GM23248 (cell line): ENCODE measurements at places on chromosomes 1 and 21. TPM values are rescaled to one million over a fixed set of nuclear protein-coding genes. Genes with fewer than 3 reads are reported as not detected.
A peak's percentile ranks its signal among the peaks of the same experiment; 100 is the strongest.

GRCh38 chr1:113684153-113684541 lies 75.1 kb downstream of the PHTF1 start:
- peaks cover 17% of the 10 kb centered on the region for H3K4me1 ChIP-seq
- H3K27ac ChIP-seq = peak overlapping the region; percentile 51
- H3K4me3 ChIP-seq = no peak overlapping the region
- H3K36me3 ChIP-seq = no peaks in the 10 kb centered on the region

GRCh38 chr1:54220004-54220811 lies 20.2 kb downstream of the MRPL37 start:
- H3K27ac ChIP-seq = peak overlapping the region; percentile 83
- peak; percentile 76 for DNase-seq
- no peak overlapping the region for H3K4me3 ChIP-seq
- H3K4me1 ChIP-seq = peaks cover 19% of the 10 kb centered on the region

GRCh38 chr1:185257950-185258208 lies 59.2 kb downstream of the IVNS1ABP start:
- peak; percentile 66 for DNase-seq
- no peak overlapping the region for H3K27ac ChIP-seq
- H3K36me3 ChIP-seq = no peaks in the 10 kb centered on the region
- no peak overlapping the region for H3K4me3 ChIP-seq
- peaks cover 10% of the 10 kb centered on the region; the same call in 1 of the 2 replicates for H3K4me1 ChIP-seq
- H3K27me3 ChIP-seq = no peaks in the 10 kb centered on the region

DNA sequence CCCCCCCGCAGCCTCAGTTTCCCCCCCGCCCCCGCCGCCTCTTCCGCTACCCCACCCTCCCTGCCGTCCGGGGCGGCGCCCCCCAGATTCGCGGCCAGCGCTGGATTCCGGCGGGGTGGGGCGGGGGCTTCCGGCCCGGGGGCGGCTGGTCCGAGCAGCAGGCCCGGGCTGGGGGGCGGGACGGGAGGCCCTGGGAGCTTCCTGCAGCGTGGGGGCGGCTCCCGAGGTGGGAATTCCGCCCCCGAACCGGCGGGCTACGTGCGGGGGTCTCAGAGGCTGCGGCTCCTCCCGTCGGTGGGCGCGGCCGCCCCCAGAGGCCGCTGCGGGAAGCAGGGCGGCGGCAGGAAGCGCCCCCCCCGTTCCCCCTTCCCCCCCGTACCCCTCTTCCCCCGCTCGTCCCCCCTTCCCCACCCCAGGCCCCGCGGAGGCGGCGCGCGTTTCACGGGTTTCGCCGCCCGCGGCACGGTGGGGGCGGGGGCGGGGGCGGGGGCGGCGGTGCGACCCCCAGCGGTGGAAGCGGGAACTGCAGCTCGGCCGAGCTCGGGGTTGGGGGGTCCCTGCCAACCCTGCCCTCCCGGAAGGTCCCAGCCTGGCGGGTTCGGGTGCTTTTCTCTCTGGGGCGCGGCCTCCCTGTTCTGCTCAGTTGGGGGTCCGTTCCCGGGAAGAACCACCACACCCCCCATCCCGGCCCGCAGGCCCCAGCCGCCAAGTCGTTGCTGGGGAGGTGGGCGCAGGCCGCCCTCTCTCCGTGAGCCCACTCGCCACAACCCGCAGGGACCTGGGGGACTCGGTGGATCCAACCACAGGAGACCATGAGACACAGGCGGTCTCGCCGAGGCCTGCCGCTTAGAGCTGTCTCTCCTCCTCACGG lies 76.3 kb downstream of the MORN1 start:
- H3K4me3 ChIP-seq = peak overlapping the region; percentile 32
- H3K4me1 ChIP-seq = peaks cover 3% of the 10 kb centered on the region
- DNase-seq = peak; percentile 57
- H3K27ac ChIP-seq = no peak overlapping the region
- no peaks in the 10 kb centered on the region for H3K27me3 ChIP-seq

DNA sequence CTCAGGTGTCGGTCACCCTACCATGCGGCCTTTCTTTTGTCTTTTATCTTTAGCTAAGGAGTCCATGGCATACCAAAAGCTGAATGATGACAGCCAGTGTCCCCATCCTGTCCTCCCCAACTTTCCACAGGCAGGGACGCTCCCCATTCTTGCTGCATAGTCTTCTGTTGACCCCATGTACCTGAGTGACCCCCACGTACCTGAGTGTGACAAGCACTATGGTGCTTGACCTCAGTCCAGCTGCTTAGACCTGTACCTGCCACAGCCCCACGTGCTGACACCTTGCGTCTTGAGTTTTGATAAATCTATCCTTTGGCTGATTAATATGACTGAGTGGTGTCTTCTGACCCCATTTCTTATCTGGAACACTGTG lies 26.9 kb downstream of the SKI start:
- H3K4me3 ChIP-seq = no peak overlapping the region
- H3K27ac ChIP-seq = peak overlapping the region; percentile 73
- no peaks in the 10 kb centered on the region for H3K27me3 ChIP-seq
- no peak for DNase-seq
- H3K36me3 ChIP-seq = no peaks in the 10 kb centered on the region

DNA sequence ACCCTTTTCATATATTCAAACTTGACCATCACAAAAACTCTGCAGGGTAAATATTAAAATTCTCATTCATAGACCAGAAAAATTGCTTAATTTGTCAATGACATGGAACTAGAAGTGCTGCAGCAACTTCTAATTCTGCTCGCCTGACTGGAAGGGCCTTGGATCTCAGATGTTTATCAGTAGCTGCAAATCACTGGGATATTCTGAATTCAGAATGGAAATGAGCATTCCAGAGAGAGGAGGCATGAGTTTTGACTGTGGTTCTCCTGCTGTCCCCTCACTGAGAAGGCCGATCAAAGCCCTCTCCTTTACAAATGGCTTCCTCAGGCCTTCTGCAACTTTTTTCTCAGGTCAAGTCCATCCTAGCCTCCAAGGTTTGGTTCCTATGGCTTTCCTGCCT lies 171.3 kb upstream of the FAM78B start:
- no peaks in the 10 kb centered on the region for H3K27me3 ChIP-seq
- no peak for DNase-seq
- H3K4me1 ChIP-seq = no peaks in the 10 kb centered on the region
- H3K27ac ChIP-seq = no peak overlapping the region
- H3K36me3 ChIP-seq = no peaks in the 10 kb centered on the region

- H3K27me3 ChIP-seq = peaks cover 3% of the 10 kb centered on the region; the same call in 1 of the 2 replicates
- H3K27ac ChIP-seq = no peak overlapping the region
- no peaks in the 10 kb centered on the region for H3K4me1 ChIP-seq
- H3K36me3 ChIP-seq = no peaks in the 10 kb centered on the region
- no peak for DNase-seq
- no peak overlapping the region for H3K4me3 ChIP-seq
Observed at GRCh38 chr21:42421018-42421793, 17.5 kb downstream of the UBASH3A start.

DNA sequence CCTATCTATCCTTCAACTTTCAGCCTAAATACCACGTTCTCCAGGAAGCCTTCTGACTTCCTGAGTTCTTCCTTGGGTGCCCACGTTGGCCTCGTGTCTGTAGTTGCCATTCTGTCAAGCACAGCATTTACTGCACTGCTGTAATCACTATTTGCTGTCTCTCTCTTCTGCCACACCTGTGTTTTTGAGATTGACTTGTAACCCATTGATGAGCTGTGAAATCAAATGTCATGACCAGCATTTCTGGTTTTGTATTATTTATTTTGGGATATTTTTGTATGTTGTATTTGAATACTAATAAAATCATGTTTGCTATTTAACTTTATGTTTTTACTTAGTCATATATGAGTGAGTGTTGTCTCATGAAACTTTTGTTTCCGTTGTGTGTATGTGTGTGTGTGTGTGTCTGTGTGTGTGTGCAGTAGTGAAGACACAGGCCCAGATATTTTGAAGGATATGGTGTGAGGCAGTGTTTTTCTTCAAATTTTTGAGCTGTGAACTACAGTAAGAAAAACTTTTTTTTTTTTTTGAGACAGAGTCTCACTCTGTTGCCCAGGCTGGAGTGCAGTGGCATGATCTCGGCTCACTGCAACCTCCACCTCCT lies 126.2 kb upstream of the SERBP1 start:
- H3K4me3 ChIP-seq = no peak overlapping the region
- no peaks in the 10 kb centered on the region for H3K27me3 ChIP-seq
- H3K27ac ChIP-seq = no peak overlapping the region
- no peak for DNase-seq

GRCh38 chr21:24163539-24163938 lies 1443.7 kb downstream of the MRPL39 start:
- DNase-seq = no peak
- H3K4me1 ChIP-seq = no peaks in the 10 kb centered on the region
- H3K27me3 ChIP-seq = no peaks in the 10 kb centered on the region
- H3K36me3 ChIP-seq = no peaks in the 10 kb centered on the region
- no peak overlapping the region for H3K4me3 ChIP-seq

DNA sequence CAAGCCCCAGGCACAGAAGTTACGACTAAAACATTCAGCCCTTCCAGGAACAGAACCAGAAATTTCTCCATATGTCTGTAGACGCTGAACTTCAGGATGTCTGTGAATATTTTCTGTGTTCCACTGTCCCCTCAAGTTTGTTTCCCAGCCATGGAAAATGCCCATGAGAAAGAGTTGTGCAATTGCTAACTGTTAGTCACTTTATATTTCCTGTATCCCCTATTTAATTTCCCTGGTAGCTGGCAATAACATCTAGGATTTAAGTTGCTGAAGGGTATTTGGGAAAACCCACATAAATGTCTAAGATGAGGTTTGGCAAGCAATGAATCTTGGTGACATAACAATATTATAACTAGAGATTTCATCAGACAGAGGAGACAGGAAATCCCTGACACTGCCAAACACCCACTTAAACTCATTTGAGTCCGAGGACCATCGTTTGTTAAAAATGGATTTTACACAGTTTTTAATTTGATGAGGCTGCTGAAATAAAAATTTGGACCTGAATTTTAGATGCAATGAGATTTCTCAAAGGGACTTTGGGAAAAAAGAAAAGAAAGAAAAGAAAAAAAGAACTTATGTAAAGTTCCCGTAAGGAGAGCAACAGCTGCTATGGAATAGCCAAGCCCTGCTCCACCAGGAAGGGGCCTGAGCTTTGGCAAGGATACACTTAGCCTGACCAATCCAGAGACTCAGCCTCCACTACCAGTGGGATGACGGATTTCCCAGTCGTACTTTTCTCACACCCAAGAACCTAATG lies 21.8 kb upstream of the ERRFI1 start:
- H3K4me3 ChIP-seq = peak overlapping the region; percentile 40
- H3K27ac ChIP-seq = peak overlapping the region; percentile 88
- H3K4me1 ChIP-seq = peaks cover 33% of the 10 kb centered on the region
- peak; percentile 85 for DNase-seq
- H3K27me3 ChIP-seq = no peaks in the 10 kb centered on the region
- no peaks in the 10 kb centered on the region for H3K36me3 ChIP-seq

DNA sequence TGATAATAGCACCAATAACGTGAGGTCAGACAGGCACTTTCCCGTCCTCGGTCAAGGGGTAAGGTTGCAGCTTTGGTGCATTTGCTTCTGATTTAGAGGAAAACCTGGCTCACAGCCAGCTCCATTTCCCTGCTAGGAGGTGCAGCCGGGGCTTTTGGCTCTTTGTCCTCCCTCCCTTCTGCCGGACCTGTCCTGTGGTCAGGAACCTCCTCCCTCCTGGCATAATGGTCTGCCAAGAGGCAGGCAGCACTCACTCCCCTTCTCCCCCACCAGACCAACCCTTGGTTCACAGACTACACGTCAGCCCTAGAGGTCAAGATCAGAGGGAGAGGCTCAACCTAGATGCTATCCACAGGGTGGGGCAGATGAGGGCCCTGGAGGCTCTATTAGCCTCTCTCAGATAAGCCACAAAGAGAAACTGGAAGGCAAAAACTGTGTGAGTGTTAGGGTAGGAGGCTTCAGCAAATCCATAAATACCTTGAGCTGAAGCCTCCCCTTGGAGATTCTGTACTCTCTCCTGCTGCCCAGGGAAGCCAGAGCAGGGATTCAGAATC lies 64.8 kb downstream of the PLXNA2 start:
- peaks cover 21% of the 10 kb centered on the region for H3K4me1 ChIP-seq
- H3K4me3 ChIP-seq = no peak overlapping the region
- no peak for DNase-seq
- no peak overlapping the region for H3K27ac ChIP-seq
- H3K27me3 ChIP-seq = no peaks in the 10 kb centered on the region

DNA sequence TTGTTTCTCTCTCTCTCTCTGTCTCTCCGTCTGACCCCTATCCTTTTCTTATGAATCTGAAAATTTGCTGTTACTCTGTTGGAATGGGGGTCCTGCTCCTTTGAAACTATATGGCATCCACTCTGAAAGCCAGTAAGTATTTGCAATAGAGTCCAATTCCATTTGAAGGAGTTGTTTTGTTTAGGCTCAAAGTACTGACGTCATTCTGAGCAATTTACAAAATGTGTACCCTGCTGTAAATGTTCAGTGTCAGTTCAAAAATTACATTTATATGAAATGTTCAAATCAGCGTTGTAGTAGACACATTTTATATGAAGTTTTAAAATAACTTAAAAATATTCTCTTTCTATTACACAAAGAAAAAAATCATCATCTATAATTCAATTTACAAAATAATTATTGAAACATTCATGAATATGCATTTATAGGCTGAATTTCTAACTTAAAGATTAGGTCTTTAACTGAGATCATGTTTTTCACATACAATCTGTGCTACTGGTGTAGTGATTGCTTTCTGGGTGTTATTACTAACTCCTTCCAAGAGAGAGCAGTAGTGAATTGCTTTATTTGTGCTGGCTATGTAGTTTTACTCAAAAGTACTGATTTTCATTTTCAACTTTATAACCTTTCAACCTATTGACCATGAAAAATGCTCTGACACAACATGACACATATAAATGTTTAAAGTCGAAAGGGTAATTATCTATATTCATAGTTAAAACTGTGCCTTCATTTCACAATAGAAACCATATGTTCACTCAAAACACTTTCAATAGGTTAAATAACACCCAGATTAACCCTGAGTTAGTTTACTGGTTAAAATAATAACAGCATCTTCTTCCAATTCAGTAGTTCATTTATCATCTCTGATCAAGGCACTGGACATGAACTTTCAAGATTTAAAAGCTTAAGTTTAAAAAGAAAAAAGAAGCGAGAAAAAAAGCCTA lies 253.1 kb upstream of the ADGRL4 start:
- H3K4me3 ChIP-seq = no peak overlapping the region

GRCh38 chr1:162389971-162390370 lies 8.4 kb downstream of the C1orf226 start:
- H3K27ac ChIP-seq = no peak overlapping the region
- H3K36me3 ChIP-seq = no peaks in the 10 kb centered on the region
- H3K4me1 ChIP-seq = 0 out of 2 replicates have a peak, but pooled peaks cover 3% of the 10 kb centered on the region
- no peak overlapping the region for H3K4me3 ChIP-seq

- no peaks in the 10 kb centered on the region for H3K4me1 ChIP-seq
- H3K36me3 ChIP-seq = 0 out of 2 replicates have a peak, but pooled peaks cover 4% of the 10 kb centered on the region
- H3K27ac ChIP-seq = no peak overlapping the region
Observed at GRCh38 chr1:91513160-91513559, 12.5 kb downstream of the CDC7 start.

GRCh38 chr21:28928578-28929420 lies 63.9 kb downstream of the LTN1 start:
- peaks cover 19% of the 10 kb centered on the region for H3K36me3 ChIP-seq
- H3K4me3 ChIP-seq = no peak overlapping the region
- H3K27ac ChIP-seq = no peak overlapping the region

The DYRK1A gene
- total RNA-seq = 36.5 and 41.3 TPM in 2 replicates

The KIF17 gene
- 0.11 TPM in 1 of 2 replicates, not detected in the other for total RNA-seq

The SELENOF gene
- total RNA-seq = 203 and 280 TPM in 2 replicates

The CLCA4 gene
- total RNA-seq = not detected in 2 replicates

The FAM89A gene
- total RNA-seq = 0.51 and 6.3 TPM in 2 replicates

The CRYBG2 gene
- not detected in 2 replicates for total RNA-seq

The PTGFR gene
- 11.9 and 13.3 TPM in 2 replicates for total RNA-seq

The GRIK3 gene
- total RNA-seq = not detected in 2 replicates
